Right atrium auricular region (tissue), 2 donors: ENCODE measurements at places on chromosomes 11 and 22.

DNA sequence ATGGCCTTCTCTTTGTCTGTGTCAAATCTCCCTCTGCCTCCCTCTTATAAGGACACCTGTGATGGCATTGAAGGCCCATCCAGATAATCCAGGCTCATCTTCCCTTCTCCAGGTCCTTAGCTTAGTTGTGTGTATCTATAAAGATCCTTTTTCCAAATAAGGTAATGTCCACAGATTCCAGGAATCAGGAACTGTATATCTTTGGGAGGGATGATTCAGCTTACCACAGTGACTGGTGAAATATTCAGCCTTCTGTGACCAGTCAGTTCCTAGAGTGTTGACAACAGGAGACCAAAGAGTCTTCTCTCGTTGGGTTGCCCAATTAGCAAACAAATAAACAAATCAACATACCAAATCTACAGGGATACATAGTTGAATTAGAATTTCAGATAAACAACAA, 175.8 kb downstream of the MPPED1 start:
- DNase-seq: no peak

- DNase-seq: no peak
Measured at GRCh38 chr11:95793116-95793515, 2.8 kb downstream of the CEP57 start.

GRCh38 chr11:15106201-15106965, 8.3 kb upstream of the INSC start:
- DNase-seq: no peak

- DNase-seq: no peak
Measured at GRCh38 chr22:35418088-35418487, 18.1 kb downstream of the MCM5 start.

- peak; percentile 61 for DNase-seq
Measured at GRCh38 chr11:62842171-62842741, 2.9 kb upstream of the WDR74 start.

DNA sequence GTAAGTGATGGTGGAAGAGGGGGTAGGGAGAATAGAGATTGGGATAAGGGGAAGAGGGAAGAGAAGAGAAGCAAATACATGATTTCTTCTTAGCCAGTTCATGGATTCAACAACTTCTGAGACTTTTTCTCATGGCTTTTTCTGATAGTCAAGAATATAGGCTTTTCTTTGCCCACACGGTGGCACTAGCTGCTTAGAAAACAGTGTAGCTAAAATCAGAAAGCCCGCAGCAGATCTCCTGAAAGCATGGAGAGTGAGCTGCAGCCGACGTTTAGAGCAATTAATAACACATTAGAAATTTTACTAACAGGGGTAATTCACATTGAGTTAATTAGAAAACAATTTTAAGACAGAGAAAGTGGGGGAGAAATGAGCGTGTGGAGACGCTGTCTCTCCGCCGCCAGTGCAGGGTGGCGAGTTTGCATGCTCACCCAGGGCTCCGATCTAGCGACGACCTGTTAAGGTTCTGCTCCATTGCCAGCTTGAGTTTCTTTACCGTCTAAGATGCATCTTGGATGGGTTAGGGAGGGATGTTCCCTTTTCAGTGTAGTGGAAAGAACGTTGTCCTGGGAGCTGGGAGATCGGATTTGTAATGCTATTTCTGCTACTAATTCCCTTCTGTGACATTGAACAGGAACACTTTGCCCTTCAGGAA, 3.3 kb upstream of the RAG1 start:
- DNase-seq: no peak

GRCh38 chr11:45163956-45164575, 17.6 kb downstream of the PRDM11 start:
- no peak for DNase-seq

DNA sequence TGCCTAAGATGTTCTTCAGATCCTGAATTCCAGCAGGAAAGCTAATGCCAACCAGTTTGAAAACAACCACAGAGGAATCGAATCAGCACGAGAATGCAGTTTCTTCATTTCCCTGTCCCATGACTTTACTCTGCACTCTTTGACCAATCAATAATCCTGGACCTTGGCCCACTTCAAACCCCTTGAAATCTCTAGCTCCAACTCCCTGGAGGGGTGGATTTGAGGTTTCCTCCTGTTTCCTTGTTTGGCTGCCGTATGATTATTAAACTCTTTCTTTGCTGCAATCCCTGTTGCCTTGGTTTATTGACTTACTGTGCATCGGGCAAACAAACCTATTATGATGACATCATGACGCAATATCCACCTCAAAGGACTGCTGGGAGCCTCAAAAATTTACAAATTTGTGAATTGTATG, 109.3 kb downstream of the FBXO7 start:
- DNase-seq: no peak

DNA sequence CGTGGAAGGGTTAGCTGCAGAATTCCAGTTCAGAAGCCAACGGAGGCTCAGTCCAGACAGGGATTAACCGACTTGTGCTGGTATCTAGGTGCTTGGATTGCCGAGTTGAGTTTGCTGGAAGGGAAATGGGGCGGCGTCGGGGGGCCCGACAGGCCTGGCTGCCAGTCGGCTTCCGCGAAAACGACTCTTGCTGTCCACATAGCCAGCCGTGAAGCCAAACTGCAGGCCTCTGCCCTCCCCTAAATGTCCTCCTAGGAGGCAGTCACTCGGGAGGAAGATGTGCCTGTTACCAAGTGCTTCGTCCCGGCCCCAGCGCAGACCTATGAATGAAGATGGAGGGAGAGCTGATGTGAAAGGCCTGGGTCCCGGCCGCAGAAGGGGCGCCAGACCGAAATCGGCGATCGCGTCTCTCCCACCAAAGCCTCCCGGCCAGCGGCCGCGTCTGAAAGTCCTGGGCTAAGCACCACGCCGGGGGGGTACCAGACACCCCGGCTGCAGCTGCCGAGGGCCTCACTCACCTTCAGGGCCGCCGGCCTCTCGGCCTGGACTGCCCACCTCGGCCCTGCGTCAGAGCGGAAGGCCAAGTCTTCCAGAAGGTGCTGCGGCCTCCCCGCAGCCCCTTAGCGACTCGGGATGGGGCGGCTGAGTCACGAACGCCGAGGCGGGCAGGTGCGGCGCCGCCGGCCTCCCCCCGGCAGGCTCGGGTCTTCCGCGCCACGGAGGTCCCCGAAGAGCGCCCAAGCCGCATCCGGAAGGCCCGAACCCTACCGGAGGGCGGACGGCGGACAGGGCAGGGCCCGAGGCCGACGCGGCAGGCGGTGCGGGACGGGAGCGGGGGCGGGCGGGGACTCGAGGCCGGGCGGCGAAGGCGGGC, 7.5 kb downstream of the DPAGT1 start:
- no peak for DNase-seq

DNA sequence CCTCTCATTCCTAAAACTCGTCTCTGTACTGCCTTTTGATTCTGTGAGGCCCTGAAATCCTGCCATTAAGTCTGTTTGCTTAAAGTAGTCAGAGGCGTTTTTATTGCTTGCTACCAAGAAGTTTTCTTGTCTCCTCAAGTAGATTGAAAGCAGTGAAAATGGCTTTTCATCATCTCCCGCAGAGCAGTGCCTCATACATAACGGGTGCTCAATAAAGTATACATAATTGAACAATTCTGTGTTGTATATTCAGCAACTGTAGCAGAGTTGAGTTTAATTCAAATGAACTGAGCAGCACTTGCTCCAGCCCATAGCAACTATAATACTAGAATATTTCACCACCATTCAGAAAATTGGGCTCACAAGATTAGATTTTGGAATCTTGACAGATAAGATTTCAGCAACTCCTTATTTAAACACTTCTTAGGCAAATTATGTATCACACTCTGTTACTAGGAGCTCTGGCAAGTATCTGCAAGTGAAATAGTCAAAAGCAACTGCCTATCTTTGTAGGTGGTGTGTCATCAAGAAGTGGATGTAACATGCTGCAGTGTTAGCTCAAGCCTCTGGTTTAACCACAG, 20.0 kb downstream of the FIBIN start:
- no peak for DNase-seq

DNA sequence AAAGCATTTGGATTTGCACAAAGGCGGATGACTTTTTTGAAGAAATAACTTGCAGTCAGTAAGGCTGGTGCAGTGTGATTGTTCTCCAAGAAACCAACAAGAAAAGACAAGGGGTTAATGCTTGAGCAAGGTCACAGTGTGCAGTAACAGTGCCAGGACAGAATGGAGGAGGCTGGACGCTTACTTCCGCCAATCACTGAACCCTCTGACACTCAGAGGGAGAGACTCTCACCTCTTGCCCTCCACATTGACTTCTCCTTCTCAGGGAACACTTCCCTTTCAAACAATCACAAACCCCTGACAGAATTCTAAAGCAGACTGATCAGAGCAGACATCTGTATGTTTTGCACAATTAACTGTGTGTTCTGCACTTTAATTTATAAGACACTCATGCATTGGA, 228.4 kb downstream of the BLID start:
- DNase-seq: no peak

DNA sequence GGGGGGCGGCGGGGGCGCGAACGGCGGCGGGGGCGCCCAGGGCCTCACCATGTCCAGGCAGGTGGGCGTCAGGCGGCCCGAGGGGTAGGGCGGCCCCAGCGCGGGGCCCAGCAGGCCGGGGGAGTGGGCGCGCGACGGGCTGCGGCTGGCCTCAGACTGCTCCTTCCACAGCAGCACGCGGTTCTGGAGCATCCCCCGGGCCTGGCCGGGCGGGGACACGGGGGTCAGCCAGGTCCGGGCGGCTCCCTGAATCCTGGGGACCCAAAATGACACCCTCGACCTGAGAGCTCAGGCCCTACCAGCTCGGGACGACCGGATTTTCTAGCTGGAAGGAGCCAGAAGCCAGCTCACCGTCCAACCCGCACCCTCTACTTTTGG, 5.5 kb upstream of the SLC16A8 start:
- DNase-seq: no peak

- DNase-seq: no peak
Measured at GRCh38 chr22:20776624-20777405, 2.9 kb downstream of the SERPIND1 start.

DNA sequence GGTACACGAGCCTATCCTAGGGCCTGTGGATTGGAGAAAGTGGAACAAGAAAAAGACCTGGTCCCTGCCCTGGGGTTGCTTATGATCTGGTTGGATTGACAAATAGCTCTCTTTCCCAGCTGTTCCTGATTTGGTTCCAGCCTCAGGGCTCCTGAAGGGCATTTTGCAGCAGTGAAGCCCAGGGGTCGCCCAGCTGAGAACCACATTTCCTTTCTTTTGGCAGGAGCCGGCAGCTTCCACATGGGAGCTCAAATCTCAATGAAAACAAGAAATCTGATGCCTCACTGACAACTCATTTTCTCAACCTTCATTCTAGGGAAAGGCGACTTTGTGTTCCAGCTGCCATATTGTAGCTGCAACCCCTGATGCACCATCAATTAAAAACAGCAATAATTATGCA, 140.6 kb upstream of the CADM1 start:
- DNase-seq: no peak

DNA sequence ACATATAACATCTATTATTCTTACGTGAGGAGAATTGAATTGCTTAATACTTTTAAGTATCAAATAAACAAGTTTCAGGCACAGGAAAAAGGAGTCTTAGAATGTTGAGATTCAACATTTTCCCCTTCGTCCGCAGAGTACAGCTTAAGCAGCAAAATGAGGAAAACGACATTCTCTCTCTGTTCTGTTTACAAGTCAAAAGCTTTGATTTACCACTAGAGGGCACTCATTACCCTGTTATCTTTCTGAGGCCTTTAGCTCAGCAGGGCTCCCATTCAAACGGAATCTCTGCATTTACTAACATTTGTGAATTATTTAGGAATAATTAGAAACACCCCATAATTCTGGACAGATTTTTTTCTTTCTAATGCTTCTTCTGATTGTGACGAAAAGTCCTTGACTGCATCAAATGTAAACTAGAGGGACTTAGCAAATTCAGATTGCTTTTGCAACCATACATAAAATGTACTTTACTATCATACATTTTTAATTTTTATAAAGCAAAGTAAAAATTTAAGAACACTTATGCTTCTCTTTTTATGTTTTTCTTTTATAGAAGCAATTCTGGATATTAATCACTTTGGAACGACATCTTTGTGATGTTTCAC, 75.0 kb downstream of the JRKL start:
- DNase-seq: no peak

DNA sequence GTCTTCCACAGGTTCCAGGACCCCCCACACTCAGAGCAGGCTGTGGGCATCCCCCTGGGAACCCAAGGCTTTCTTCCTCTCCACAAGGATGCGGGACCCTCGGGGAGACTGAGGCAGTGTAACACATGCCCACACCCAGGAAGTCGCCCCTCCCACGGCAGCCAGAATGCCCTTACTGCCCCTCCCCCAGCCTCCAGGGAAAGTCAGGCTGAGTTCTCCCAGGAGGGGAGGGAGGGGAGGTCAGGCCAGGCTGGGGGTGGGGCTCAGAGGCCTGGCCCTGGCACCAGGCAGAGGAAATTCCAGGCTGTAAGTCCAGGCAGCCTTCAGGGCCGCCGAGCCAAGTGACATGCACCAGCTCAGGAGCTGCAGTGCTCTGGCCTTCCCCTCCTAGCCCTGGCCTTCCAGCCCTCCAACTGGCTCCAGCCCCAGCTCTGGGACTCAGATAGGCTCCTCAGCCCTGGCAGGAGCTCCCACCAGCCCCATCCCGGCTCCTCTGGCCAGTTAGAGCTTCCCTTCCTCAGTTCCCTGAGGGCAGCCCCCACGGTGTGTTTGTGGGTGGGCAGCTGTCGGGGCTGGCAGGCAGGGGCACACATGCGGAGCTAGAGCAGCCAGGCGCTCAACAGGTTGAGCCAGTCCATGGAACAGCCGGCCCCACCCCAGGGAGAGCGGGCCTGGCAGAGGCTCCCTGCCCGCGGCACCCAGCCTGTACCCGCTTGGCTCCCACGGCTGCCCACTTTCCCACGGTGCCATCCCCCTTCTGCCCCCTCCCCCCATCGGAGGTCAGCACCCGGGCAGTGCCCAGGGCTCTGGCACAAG, 3.6 kb downstream of the BCL9L start:
- DNase-seq: peak; percentile 93

- DNase-seq: no peak
Measured at GRCh38 chr22:29043906-29044575, 17.6 kb downstream of the C22orf31 start.

- DNase-seq: peak; percentile 77
Measured at GRCh38 chr11:94647926-94648325, 80.8 kb downstream of the PIWIL4 start.

GRCh38 chr22:43530349-43531201, 118.8 kb downstream of the MPPED1 start:
- DNase-seq: no peak

- DNase-seq: no peak
Measured at GRCh38 chr22:40472051-40472450, 101.7 kb downstream of the SGSM3 start.

- no peak for DNase-seq
Measured at GRCh38 chr22:30169002-30169401, 77.6 kb downstream of the LIF start.

DNA sequence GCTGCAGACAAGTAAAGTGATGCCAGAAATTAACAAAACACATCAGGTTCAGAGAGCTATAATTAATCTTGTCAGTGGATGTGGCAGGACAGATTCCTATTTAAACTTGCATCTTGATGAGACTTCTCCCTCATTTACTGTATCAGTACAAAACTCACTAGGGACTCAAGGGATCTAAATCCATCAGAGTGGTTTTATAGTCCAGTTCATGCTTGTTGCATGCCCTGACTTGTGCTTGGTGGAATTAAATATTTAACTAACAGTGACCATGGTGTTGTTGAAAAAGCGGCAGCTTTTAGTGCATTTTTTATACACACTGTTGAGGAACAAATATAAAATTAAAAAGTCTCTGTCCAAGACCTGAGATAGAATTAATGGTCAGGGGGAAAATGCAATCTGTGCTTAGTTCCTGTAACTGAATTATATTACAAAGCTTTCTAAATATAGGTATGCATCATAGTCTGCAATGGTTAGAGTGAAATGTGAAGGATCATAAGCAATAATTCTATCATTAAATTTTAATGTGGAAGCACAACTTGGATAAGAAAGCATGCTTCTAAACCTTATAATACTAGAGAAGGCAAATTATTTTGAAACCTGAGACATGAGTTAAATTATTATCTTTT, 1475.5 kb upstream of the TENM4 start:
- DNase-seq: no peak
